ENCODE measurements at places on chromosomes 11 and 22.

DNA sequence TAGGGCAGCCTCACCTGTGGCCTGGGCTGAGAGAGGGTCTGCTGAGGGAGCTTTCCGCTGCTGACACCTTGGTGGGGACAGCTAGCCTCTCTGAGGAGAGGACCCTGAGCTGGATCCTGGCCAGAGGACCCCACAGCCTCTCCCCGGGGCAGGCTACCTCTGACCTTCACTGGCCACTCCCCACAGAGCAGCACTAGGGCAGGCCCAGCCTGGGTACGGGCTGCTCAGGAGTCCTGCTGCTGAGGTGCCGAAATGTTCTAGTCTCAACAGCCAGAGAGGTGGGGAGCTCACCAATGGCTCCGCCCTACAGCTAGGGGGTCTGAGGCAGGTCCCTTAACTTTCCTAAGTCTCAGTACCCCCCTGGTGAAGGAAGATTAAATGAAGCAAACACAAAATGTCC lies 47.5 kb downstream of the SGSM3 start:
- DNase-seq = no peak

DNA sequence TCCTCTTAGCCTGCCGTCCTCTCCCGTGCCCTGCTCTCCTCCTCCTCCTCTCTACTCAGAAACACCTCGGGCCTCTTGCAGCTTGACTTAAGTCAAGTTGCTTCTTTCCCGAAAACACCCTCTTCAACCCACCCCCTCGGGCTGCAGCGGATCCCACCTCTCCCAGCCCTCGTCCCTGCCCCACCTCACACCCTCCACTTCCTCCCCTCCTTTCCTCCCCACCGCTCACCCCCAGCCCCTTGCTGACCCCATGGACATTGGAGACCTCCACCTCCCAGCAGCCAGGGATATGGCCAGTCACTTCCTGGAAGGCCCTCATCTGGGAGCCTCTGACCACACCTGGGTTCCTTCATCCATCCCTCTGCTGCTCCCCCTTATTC lies 8.5 kb upstream of the CYTH4 start:
- DNase-seq = no peak

DNA sequence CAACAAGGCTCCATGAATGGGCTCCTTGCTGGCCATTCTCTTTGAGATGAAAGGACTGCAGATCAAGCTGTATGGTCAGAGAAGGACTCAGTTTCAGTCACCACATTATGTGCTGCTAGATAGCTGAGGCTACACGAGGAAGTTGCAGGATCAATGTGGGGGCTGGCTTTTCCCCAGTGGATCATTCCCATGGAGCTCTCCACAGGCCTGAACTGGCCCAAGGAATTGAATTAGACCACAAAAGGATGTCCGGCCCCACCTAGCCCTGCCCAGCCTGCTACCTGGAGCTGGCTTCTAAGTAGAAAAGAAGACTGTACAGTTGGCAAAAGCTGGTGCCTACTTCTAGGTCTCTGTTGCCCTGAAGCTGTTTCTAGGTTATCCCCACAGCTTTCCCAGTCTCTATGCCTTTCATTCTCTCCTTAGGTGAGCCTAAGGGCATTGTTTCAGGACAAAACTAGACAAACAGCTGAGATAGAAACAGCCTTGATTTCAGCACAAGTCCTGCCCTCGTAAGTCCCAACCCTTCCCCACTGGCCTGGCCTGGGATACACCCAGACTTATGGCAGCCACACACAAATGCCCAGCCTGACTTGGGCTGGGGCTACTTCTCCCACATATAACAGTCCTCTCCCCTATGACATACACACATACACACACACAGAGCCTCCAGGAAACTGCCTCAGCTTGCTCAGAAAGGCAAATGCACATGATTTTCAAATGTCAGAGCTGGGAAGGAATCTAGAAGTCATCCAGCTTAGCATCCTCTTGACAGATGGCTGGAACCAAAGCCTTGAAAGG lies 129.1 kb upstream of the NCAM1 start:
- no peak for DNase-seq

- no peak for DNase-seq
Observed at GRCh38 chr22:47632701-47633100, 870.3 kb downstream of the TBC1D22A start.

GRCh38 chr11:69500285-69501120 lies 19.0 kb downstream of the LINC01488 start:
- no peak for DNase-seq

GRCh38 chr11:133929401-133930052 lies 27.2 kb downstream of the IGSF9B start:
- DNase-seq = no peak

DNA sequence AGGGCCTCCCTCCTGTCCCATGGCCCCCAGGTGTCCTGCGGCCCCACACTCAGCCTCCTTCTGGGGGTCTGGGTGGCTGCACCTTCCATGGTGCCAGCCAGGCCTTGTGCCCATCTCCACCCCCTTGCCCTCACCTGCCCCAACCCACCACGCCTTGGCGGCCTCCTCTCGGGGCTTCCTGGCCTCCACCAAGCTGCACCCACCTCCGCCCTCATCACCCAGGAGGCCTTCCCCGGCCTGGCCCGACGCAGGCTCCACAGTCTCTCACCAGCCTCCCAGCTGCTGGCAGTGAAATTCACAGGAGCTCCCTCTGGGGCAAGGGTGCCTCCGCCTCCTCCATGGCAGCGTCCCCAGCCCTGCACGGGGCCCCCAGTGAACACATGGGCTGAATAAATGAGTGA lies 35.9 kb upstream of the WNT7B start:
- no peak for DNase-seq

DNA sequence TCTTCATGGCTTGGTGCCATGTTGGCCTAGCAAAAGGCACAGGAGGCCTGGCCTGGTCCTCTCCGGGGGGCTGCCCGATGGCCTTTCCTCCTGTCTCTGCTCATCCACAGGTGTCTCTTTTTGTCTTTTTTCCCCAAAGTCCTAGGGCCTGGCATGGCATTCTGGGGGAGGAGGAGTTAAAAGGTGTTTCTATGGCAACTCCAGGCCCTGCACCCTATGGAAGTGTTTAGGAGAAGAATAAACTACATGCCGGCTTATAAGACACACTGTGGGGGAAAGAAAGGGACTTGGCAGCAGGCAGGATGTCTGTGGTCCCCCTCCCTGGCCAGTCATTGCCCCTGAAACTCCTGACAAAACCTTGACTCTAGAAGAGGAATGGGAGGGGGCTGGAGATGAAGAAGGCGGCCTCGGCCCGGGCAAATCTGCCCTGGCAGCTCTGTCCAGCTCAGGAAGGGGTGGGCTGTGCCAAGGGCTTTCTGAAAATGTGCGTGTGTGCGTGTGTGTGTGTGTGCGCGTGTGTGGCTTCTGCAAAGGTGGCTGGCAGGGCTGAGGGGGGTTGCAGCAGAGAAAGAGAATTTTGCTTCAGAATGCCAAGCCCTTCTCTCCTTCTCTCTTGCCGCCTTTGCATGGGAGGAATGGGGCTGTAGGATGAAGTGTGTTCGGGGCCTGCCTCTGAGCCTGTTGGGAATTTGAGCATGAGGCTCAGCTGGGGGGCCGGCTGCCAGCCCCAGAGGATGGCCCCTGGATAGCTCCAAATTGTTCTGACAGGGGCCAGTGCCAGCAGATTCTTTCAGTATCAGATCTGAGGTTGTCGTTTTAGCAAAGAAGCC lies 3.2 kb downstream of the TIMP3 start:
- DNase-seq = no peak

GRCh38 chr11:88480223-88480622 lies 142.7 kb upstream of the CTSC start:
- no peak for DNase-seq

DNA sequence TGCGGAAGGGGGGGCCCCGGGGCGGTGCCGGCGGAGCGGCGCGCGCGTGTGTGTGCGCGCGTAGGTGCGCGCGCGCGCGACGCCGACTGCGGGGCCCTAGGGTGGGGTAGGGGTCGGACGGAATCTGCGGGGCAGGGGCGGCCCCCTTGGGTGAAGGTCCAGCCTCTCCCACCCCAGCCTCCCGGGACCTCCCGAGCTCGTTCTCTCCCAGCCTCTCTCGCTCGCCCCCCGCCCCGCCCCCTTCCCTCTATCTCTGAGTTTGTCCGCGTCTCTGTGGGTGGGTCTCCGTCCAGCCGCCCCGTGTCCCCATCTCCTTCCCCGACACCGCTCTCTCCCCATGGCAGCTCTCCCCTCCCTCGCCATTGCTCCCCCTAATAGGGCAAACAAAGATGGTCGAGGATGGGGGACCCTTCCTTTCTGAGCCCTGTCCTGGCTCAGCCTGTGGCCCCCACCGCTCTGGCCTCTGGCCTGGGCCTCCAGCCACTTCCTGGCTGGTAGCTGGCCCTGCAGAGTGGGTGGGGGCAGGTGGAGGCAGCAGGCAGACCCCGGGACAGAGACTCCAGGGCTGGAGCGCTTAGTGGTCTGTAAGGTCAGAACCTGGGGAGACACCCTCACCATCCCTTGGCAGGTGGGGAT lies 33.0 kb upstream of the PRR5 start:
- no peak for DNase-seq

GRCh38 chr11:131025421-131026125 lies 109.3 kb upstream of the SNX19 start:
- DNase-seq = no peak

- DNase-seq = no peak
Observed at GRCh38 chr22:19149991-19150390, at the start of gene GSC2. Gene GSC2 (minus strand): TSS chr22:19150292. CDS start chr22:19150283, 9 bp downstream.

GRCh38 chr11:16195651-16196050 lies 160.7 kb downstream of the SOX6 start:
- no peak for DNase-seq

DNA sequence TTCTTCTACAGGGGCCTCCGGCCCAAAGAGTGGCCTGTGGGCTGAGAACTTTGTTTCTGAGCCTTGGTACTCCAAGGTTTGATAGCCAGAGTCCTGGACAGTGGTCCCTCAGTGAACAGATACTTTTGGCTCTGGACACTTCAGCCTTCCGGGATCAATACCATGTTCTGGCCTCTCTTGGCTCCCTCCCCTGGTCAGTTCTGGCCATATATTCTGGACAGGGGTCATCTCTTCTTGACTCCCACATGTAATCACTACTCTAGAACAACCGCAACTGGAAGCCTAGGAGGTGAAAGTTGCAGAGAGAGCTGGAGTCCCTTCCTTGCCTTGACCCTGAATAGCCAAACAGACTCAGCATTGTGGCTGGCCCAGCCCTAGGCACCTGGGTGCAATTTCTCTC lies 2.3 kb downstream of the RTN4RL2 start:
- DNase-seq = no peak

- DNase-seq = no peak
Observed at GRCh38 chr22:19546680-19547079, 22.5 kb upstream of the CLDN5 start.

DNA sequence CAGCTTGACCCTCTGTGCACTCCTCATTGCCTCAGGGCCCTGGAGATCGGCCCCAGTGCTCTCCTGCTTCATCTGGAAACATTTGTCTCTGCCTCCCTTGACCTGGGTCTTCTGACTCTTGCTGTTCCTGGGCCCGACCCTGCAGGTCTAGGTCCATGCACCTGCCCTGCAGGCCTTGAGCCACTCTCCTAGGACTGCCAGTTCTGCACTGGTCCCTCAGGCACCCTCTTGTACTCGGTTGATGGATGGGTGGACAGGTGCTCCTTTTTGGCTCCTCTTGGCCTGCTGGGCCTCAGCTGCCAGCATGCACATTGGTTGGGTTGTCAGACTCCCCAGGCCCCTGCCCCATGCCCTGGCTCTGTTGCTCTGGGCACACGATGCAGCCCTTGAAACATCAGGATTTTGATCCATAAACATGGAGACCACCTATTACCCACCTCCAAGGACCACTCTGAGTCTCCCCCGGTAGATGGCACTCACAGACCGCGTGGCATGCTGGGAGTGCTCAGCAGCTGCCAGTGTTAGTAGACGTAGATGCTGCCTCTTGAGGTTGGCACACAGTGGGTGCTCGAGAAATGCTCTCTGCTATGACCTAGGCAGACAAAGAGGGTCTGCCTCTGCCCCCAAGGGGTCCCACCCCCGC lies 20.2 kb upstream of the ACR start:
- no peak for DNase-seq

DNA sequence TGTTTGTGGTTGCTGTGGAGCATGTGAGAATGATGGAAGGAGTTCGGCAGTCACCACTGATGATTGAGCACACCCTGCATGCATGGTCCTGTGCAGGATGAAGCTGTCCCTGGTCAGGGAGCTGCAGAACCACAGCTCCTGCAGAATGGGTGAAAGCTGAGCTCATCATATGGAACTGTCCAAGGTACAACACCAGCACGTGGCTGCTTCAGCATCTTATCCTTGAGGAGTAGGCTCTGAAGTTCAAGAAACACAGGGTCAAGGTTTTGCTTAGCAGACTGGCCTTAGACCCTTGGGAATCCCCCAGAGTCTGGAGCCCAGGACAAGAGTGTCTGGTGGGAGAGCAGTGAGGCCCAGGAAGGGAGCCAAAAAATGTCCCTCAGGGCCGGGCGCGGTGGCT lies 182.4 kb upstream of the LARGE1 start:
- DNase-seq = no peak

- no peak for DNase-seq
Observed at GRCh38 chr11:60111793-60112192, 23.3 kb downstream of the MS4A2 start.

- DNase-seq = no peak
Observed at GRCh38 chr11:94632356-94632755, 65.2 kb downstream of the PIWIL4 start.

GRCh38 chr22:19115628-19116027 lies 6.6 kb downstream of the DGCR2 start:
- DNase-seq = no peak

DNA sequence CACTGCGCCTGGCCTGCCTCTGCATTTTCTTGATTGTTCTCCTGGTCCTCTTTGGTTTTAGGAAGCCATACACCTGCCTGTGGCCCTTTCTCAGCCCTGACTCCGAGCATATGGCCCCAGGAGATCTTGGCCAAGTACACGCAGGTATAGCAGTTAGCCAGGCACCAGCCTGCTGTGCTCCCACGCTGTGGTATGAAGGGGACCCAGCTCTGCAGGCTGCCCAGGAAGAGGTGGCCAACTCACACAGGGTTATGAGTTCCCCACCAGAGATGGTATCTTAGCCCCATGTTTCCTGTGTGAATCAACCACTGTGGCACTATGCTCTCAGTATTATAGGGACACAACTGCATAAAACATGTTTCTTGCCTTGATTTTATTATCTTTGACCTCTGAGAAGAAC lies 31.1 kb downstream of the SGSM3 start:
- DNase-seq = peak; percentile 74

DNA sequence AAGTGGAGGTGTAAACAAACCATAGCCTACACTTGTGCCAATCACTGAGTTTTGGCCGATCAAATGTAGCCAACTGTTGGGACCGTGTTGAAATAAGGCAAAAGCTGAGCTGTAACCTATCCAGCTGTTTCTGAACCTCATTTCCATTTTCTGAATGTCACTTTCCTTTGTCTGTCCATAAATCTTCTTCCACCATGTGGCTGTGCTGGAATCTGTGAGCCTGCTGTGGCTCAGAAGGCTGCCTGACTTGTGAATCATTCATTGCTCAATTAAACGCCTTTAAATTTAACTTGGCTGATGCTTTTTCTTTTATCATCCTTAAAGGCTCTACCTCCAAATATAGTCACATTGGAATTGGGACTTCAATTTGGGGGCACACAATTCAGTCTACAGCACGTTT lies 203.1 kb upstream of the MPPED2 start:
- no peak for DNase-seq

DNA sequence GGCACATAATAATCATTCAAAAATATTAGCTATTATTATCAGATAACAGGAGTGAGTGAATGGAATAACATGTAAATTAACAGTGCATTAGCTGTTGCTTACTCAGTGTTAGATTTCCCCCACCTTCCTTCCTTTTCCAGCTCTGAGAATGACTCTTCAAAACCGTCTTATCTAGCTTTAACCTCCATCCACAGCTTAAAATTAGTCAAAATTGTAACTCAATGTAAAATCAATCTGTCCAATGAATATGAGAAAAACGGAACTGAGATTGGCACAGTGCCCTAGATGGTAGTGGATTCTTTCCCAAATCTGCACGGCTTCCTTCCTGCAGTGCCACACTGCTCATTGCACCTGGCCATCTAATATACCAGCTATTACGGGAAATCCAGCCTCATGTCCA lies 156.8 kb upstream of the BDNF start:
- no peak for DNase-seq

Data from CD4-positive, alpha-beta T cell treated with Interleukin-17A for 4 hours (primary cell).